Stimulated activated CD8-positive, alpha-beta memory T cell treated with anti-CD3 and anti-CD28 coated beads, Interleukin-4, amount 100 ng/mL, for 4 hours (primary cell): ENCODE measurements at places on chromosomes 6 and 20.

GRCh38 chr6:166655713-166656229, 28.7 kb upstream of the RPS6KA2 start:
- DNase-seq, result no peak

DNA sequence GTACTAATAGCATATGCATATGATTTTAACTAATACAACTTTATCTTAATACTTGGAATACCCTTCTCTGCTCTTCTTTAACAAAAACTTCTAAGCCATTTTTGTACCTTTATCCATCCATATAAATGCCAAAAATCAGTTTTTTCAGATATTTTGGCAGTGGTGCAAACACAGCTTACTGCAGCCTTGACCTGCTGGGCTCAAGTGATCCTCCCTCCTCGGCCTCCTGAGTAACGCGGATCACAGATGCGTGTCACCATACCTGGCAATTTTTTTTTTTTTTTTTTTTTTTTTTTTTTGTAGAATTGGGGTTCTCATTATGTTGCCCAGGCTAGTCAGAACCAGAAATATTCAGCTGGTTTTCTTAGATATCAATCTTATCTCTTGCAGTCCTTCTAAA, 54.1 kb upstream of the SMIM29 start:
- DNase-seq, result no peak

- no peak for DNase-seq
Measured at GRCh38 chr20:19725814-19726525, 32.1 kb upstream of the RIN2 start.

DNA sequence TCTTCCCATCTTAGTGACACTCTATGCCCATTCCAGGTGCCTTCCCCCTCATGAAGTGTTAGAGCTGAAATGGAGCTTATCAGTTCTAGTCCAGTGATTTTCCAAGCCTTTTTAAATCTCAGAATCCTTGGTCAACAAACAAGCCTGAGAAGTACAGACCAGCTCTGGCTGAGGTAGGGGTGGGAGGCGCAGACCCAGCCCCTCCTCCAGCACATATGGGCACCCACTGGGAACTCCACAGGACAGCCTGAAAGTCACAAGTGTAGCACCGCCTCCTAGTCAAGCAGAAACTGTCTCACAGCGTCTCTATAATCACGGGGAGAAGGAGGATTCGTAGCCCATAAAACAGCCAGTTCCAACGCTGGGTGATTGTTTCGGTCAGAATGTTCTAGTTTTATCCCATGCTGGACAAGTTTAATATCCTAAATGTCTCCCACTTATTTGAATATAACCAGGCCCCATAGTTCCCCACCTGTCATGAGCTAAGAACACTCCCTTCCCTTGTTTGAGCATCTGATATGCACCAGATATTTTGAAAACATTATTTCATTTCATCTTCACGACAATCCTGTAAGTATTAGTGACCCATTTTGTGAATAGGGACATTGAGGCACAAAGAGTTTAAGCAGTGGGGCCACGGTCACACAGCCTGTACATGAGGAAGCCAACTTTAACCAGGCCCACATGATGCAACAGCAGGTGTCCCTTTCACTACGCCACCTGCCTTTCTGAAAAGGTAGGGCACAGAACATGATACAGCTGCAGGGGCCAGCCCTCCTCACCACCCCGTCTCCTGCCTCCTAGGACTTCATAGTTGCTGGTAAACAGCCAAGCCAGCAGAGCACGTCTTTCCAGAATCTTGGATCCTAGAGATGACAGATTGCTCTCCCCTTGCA, 40.1 kb downstream of the TRAF3IP2 start:
- DNase-seq, result no peak

DNA sequence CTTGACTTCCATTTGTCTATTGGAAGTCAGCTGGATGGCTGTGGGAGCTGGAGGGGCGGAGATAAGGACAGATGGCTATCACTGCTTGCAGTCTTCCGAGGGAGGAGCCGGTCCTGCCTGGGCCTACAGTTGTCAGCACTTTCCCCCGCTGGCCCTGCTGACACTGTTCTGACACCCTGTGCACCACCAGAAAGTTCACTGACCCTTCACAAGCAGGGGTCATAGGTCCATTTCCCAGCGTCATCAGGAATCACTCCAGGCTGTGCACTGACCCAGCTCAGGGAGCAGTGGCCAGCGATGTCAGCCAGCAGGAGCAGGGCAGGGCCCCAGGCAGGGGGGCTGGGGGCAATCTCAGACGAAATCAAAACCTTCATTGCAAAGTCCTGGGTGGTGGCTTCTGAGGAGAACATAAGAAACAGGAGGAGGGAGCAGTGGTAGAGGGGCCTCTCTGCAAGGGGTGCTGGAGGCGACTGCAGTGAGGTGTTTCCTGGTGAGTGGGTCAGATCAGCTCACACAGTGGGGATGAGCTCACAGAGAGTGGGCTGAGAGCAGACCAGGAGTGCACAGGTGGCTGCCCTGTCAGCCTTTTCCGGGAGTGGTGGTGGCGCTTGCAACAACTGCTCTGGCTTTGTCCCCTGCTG, 26.5 kb upstream of the PLEKHG1 start:
- DNase-seq, result no peak

GRCh38 chr20:46607191-46607848, 43.9 kb downstream of the SLC13A3 start:
- no peak for DNase-seq

DNA sequence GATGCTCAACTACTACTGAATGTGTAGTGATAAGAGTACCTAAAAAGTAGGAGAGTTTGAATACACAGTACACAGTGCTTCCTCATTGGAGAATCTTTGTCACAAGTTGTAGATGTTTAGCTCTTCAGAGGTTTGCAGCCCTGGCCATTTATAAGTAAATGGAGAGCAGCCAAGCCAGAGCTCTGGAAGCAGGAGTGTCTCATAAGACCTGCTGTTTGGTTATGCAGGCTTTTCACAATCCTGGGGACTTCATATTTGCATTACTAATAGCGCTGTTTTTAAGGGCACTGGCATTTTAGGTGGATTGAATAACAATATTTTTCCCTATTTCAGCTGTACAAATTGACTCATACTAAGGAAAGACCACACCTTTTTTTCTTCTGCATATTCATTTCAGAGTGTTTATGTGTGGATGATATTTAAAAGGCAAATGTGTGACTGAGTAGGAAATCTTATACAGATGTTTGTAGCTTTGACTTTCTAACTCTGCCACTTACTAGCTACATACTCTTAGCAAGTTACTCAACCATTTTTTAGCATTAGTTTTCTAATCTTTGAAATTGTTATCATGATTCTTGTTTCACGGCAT, 730.5 kb upstream of the MAP3K7 start:
- no peak for DNase-seq

DNA sequence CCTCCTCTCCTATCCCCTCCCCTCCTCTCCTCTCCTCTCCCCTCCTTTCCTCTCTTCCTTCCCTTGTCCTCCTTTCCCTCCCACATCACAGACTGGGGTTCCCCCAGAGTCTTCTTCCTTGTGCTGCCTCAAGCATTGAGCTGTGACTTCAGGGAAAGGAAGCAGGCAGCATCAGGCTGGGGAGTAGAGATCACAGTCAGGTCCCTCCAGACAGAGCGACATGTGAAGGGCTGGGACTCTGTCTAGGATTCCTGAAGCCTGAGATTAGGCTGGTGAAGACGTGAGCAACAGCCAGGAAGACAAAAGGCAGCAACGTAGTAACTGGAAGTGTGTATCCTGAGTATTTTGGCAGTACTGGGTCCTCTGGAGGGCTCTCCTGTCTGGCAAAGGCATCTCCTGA, 265.4 kb upstream of the SUPT3H start:
- DNase-seq, result no peak

DNA sequence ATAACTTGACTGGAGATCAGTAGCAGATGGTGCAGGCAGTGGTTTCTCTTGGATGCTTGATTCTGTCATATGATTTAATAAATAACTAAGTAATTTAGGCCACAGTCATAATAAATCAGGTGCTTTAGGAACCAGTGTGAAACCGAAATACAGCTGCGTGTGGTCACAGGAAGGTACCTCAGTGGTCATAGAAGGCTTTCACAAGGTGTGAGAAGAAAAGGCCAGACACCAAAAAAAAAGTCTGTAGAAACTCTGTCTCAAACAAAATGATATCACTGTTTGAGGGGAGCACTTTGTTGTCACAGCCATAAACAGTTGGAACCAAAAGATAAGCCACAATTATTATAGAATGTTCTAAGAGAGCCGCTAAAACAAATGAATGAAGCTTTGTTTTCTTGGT, 56.5 kb downstream of the ARMC2 start:
- DNase-seq, result no peak

DNA sequence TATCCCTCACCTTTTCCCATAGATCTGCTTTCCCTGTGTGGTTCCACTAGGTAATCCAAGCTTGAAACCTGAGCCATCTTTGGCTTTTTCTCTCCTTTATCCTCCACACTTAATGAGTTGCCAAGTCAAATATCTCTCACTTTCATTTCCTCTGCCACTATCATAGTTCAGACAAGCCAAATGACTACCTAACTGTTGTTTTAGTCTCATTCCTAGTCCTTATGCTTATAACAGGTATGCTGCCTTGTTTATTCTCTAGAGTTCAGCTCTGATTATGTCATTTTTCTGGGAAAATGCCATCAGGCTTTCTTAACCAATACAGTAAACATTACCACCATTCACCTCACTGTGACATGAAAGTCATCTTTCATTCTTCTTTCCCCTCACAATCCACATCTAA, 6.5 kb downstream of the EFHC1 start:
- DNase-seq, result no peak

DNA sequence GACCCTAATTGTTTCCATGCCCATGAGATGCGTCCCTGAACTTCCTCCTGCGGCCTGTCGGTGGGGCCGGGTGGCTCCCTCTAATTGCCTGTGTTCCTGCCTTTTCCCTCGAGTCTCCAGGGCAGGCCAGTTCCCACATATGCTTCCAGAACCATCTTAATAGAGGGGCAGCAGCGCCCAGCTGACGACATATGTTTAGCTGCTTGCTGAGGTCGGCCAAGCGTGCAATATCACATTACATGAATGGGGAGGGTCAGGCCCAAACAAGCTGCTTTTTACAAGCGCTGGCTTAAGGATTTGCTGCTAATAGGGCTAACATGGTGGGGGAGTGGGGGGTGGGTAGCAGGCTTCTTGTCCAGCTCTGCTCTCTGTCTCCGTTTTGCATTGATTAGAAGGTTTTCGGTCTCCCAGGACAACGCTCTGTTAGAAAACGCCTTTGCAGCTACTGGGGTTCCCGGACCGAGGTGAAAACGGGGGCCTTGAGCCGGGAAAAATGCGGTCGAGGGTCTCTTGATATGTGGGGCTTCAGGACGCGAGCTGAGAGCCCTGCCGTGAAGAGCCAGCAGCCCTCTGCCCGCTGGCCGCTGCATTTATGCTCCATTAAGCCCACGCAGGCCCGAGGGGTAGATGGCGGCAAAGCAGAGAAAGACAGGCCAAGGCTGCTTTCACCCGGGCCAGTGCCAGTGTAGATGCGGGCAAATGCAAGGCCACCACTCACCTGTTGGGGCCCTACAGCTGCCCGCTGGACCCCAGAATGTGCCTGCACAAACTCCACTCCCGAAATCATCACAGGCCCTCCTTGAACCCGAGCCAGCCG, 308.5 kb downstream of the BMP7 start:
- no peak for DNase-seq

DNA sequence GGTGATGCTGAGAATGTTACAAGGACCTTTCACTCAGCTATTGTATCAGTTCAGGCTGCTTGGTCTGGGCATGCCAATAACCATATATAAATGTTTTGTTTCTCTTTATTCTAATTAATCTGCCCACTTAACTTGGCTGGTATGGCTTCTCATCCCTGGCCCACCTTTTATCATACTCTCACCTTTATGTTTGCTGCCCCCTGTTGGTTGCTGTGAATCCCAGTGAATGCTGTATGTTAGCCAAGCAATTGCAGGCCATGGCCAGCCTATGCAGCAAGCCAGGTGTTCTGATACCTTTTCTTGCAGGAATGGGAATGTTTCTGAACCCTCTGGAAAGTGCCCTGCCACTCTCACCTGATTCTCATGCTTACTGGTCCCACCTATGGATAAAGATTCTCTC, 54.6 kb downstream of the PCSK2 start:
- DNase-seq, result no peak

GRCh38 chr6:93859971-93860370, 440.6 kb upstream of the EPHA7 start:
- DNase-seq, result no peak

GRCh38 chr6:156111913-156112312, 656.3 kb upstream of the NOX3 start:
- no peak for DNase-seq

- DNase-seq, result no peak
Measured at GRCh38 chr6:84752118-84752850, 12.1 kb downstream of the TBX18 start.

DNA sequence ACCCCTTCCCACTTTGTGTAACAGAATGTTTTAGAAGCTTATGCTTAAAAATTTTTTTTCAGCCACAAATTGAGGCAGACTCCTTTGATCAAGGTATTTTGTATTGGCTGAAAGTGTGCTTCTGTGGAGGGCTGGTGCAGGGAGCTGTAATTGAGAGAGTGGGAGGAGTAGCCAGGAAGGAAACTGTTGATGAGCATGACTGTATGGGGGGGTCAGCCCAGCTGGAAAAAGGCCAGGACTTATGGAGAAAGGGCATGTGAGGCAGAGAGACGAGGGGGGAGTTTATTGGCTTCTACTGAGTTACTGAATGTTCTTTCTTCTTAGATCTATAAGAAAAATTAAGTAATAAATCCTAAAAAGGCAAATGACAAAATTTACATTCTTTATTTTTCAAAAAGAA, 13.4 kb downstream of the RFPL4B start:
- no peak for DNase-seq

DNA sequence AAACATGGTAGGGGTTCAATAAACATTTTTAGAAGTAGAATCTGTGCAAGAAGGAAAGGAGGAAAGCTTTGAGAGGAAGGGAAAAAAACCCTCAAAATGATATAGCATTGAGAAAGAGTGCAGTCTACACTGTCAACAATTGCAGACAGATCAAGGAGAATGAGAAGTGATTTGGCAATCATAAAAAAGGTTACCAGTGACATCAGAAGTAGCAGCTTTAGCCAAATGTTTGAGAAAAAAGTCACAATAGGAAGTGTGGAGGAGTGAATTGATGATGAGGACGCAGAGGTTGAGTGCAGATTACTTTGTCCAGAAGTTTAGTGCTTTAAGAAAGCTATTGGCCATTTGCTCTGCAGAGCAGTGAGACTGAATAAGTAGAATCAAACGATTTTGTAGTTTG, 155.0 kb downstream of the GJA1 start:
- no peak for DNase-seq

- no peak for DNase-seq
Measured at GRCh38 chr20:57866250-57867106, 156.7 kb upstream of the PMEPA1 start.

- no peak for DNase-seq
Measured at GRCh38 chr20:35011589-35012226, 56.0 kb downstream of the MYH7B start.

DNA sequence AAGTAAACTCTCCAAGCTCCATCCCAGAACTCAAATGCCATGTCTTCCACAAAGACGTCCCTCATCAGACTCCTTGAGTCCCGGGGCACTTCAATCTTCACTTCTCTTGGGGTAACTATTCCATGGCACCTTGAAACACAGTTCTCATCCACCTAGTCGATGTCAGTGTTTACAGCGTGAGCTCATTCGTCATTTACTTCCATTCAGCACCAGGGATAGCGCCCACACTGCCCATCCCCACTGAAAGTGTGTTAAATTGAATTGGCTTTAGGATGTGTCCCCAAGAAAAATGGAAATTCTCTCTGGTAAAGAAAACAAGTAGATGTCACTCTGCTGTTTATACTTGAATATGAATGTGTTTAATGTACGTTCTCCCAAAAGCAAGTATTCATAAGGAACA, 31.3 kb downstream of the KCNK15 start:
- no peak for DNase-seq
